ENCODE measurements at places on chromosomes 7 and 10.

DNA sequence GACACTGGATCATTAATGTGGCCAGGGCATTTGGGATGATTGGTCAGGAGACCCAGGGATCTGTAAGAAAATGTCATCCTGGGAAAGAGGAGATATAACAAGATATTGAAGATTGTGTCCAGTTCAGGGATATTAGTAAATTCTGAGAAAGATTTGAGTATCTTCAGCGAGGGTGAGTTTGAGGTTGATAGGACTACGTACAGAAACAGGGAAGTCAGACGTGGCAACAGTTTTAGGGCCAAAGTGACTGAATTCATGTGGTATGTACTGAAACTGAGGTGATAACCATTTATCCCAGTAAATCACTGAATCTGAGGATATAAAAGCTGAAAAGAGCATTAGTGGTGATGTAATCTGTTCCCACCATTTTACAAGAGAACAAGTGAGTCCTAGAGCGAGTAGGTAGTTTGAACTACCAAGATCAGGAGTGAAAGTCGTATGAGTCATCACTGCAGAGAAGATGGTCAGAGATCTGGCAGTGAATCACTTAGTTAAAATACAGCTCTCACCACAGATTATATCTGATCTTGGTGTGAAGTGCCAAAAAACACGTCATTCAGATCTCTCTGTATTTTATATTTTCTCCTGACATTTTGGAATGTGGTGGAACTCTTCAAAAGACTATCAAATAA is 220.5 kb downstream of the CDK14 start:
- no peak for DNase-seq

DNA sequence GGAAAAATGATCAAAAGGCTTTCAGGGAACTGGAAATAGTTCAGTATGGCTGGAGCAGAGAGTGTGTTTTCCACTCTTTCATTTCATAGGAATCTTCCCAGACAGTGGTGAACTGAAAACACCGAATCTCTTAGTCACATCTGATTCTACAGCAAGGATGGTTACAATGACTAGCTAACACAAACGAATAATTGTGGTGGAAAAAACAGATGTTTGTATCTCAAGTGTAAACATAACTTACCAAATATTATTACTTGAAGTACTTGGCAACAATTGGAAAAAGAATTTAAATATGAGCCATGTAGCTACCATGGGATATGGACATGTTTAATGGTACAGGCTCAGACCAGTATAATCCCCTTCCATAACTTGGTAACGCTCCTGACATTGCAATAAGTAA is 21.1 kb upstream of the BPGM start:
- no peak for DNase-seq

GRCh38 chr7:94289071-94289470 is 105.6 kb upstream of the COL1A2 start:
- no peak for DNase-seq

GRCh38 chr7:116223588-116223987 is 13.2 kb downstream of the TES start:
- no peak for DNase-seq

DNA sequence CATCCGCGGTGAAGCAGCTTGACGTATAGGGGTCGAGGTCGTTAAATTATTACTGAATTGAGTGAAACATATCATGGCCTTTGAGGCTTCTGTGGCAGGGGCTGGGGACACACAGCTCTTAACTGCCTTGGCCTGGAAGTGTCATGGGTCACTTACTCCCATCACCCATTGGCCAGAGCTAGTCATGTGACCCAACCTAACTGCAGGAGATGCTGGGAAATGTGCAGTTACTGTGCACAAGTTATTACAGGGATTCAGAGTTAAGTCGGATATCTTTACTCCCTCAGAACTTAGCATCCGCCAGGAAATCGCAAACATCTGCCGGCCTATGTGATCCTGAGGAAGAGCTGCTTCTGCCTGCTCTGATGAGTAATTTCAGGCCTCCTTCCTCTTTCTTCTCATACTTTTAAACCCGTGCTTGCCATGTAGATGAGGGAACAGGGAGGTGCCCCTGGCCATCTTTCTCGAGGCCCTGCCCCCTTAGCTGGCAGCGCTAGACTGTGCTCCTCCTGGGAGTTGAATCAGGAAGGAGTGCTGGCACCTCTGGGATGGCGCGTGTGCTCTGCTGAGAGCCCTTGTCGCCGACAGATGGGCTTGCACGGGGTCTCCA is 203.6 kb downstream of the TCF7L2 start:
- DNase-seq, result no peak
